Cerebellum (tissue), 4 donors: ENCODE measurements at places on chromosomes 5 and 9.

- DNase-seq, result no peak
Measured at GRCh38 chr5:139650031-139650688, 2.0 kb downstream of the CXXC5 start.

GRCh38 chr5:94310833-94311232, 307.6 kb downstream of the KIAA0825 start:
- no peak for DNase-seq

DNA sequence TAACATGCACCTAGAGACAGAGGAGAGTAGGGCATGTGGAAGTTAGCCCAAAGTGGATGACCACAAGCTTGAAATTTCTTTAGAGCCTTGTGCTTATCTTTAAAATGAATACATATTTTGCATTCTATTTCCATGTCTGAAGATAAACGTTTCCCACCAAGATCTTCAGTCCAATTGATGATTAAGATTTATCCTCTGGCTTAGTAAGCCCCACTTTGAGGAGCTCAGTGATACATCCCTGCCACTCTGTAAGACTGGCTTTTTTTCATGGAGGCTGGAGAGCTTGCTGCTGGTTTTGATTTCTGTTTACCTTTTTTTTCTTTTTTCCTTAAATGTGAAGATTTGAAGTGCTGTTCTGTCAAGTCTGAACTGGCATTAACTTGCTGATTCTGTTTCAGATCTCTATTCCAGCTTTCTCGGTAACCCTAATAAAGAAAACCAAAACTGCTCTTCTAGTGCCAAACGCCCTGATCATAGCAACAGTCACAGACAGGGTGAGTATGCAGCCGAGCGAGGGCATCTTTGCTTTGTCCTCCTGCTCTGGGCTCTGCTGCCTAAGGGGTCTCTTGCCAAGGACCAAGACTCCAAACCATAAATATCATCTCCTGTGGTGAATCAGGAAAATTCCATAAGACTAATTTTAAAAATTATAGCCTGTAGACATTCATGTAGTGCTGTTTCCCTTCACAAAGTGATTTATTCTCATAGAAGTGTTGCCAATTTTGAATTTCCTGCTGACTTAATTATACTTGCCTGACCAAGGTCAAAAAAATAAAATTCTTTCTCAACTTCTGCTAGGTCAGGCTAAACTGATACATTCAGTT, 54.3 kb downstream of the GRAMD2B start:
- no peak for DNase-seq

GRCh38 chr5:116442931-116443551, 131.6 kb downstream of the SEMA6A start:
- DNase-seq, result no peak

DNA sequence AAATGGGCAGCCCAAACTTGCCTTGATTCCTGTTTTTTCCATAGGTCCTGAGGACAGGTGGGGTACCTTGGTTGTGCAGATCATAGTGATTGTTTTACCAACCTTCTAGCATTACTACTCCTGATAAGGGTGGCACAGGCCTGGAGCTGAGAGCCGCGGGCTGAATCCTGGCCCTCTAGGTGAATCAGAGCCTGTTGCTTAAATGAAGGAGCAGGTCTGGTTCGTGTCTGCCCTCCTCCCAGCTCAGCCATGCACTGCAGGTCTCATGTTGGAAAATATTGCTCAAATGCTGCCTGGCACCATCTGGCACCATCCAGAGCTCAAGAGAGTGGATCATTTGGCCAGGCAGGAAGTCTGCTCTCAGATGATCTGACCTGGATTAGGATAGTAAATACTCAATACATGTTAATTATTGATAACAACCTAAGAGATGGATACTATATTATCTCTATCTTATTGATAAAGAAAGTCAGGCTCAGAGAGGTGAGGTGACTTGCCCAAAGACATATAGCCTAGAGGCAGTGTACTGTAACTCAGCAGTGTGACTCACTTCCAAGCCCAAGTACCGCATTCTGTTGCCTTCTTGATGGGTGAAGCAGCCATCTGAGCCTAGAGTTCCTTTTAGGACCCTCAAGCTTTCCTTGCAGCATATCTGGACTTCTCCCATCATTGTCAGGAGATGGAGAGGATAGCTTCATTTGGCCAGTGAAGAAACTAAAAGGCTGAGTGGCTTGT, 104.3 kb upstream of the PITX1 start:
- DNase-seq, result no peak

- no peak for DNase-seq
Measured at GRCh38 chr5:78511121-78511906, 137.3 kb downstream of the LHFPL2 start.

DNA sequence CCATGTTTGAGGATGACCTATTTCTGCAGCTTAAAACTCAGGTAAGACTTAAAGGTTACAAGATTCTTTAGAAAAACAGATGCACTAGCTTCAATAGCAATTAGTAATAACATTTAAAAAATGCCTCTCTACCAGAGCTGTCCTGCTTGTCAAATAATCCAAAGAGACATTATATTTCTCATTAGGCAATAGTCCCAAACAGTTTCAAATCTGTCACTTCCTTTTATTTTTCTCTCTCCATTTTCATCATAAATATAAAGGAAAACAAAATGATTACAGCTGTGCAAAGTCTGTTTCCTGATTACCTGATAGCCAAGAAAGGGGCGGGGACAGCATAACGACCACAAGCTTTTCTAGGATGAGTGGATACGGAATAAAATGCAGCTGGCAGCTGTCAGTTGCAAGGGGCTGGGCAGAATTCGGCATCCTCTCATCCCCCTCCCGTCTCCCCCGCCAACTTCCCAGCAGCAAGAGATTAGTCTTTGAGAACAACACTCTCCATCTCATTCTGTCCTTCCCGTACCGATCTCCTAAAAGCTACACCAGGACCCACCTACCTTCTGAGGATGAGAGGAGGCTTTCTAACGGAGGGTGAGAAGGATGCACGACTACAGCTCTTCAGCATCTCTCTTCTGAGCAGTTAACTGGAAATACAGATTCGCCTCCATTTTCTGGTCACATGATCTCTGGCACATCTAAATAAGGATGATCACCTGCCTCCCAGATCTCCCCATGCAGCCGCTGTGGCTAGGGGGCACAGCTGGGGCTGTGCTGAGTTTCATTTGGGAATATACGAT, 72.5 kb upstream of the PCA3 start:
- peak; percentile 73 for DNase-seq

DNA sequence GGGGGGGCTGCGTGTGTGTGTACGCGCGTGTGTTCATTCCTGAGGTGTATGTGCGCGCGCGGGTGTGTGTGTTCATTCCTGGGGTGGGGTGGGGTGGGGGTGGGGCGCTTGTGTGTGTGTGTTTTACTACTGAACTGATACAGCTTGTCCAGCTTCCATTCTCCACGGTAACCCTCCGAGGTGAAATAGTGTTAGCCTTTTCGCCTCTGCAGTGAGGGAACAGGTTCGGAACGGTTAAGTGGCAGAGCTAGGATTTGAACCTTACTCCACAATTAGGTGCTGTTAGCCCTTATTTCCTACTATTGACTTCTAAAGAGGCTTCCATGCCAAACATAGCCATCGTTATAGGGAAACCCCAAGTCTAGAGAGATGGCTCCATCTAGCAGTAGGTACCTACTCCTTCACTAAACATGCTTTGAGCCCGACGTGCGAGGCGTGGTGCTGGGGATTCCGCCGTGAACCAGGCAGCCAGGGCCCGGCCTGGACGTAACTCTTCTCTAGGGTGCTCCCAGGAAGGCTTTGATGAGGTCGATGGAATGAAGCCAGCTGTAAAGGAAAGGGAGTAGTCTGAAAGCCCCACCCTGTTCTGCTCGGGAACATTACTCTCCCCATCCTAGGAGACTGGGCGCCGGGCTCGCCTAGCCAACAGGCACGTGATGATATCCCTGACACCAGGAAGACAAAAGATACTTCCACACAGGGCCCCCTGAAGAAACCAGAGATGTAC, 782 bp upstream of the SKP1 start:
- peak; percentile 16 for DNase-seq

- DNase-seq, result no peak
Measured at GRCh38 chr9:95171596-95171995, 145.9 kb downstream of the FANCC start.

- DNase-seq, result no peak
Measured at GRCh38 chr9:84955155-84955554, 285.6 kb downstream of the NTRK2 start.

DNA sequence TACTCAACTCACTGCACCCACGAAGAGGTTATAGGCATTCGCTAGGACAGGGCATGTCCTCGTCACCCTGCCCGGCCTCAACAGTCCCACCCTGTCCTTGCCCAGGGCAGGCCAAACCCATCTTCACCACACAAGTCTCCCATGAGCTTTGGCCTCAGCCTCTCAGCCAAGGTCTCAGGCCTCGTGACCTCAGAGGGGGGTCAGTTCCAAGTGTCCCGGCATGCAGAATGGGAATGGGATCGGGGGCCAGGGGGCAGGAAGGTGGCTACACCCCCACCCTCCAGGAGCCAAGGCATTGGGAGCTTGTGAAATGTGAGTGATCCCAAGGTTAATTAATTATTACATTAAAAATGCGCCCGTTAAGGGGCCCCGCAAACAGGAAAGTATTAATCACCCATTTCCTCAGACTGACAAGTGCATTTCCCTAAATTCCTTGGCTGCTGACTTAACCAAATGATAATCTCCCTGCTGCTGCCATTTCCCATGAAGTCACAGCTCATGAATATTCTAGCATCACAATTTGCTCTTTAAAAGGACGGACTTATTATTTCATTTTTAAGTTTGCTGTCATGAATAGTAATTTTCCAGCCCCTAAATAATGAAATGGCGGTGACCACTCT, 8.0 kb upstream of the UBAC1 start:
- DNase-seq, result no peak

GRCh38 chr5:56093970-56094369, 99.2 kb upstream of the IL6ST start:
- DNase-seq, result no peak

DNA sequence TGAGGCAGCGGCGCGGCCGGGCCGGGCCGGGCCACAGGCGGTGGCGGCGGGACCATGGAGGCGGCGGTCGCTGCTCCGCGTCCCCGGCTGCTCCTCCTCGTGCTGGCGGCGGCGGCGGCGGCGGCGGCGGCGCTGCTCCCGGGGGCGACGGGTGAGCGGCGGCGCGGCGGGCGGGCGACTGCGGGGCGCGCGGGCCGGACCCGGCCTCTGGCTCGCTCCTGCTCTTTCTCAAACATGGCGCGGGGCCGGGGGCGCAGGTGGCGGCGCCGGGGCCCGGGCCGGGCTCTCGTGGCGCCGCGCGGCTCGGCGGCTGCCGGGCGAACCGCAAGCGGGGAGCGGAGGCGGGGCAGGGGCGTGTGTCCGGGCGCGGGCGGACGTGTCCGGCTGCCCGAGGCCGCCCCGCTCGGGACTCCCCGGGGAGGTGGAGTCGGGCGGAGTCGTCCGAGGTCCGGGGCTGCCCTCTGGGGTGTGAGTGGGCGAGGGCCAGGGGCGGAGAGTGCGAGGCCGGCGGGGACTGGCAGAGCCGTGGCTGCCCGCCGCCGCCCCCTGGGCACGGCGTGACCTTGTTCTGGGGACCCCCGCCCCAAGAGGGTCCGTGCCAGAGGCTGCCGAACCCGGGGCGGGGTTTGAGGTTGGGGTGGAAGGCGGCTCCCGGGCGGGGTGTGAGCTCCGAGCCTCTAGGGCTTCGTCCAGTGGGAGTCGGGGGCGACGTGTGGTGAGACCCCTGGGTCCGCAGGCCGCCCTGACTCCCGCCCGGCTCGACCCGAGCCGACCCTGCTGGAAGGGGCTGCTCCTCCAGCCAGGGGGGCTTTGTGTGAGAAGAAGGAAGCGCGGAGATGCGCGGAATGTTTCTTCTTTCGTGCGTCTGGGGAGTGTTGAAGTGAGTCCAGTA, 485 bp downstream of the TGFBR1 start:
- peak; percentile 46 for DNase-seq

- peak; percentile 32 for DNase-seq
Measured at GRCh38 chr5:139137697-139138096, 60.5 kb downstream of the SIL1 start.

- no peak for DNase-seq
Measured at GRCh38 chr9:99411068-99411467, 189.0 kb downstream of the SEC61B start.

DNA sequence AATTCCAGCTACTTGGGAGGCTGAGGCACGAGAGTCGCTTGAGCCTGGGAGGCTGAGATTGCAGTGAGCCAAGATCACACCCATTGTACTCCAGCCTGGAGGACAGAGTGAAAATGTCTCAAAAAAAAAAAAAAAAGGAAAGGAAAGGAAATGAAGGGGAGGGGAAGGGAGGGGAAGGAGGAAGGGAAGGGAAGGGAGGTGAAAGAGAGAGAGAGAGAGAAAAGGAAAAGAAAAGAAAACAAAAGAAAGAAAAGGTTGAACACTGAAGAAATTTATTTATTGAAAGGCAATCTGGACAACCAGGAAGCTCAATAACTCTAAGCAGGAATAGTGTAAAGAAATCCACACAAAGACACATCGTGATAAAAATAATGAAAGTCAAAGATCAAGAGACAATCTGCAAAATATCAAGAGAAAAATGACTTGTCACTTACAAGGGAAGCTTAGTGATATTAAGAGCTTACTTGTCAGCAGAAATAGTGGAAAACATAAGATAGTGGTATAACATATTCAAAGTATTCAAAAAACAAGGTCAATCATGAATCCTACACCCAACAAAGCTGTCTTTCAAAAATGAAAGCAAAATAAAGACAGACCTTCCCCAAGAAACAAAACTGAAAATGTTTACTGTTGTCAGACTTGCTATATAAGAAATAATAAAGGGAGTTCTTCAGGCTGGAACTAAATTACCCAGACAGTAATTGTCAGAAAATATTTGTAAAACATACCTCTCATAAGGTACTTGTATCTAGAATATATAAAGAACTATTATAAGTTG, 10.9 kb upstream of the RIMOC1 start:
- DNase-seq, result no peak

DNA sequence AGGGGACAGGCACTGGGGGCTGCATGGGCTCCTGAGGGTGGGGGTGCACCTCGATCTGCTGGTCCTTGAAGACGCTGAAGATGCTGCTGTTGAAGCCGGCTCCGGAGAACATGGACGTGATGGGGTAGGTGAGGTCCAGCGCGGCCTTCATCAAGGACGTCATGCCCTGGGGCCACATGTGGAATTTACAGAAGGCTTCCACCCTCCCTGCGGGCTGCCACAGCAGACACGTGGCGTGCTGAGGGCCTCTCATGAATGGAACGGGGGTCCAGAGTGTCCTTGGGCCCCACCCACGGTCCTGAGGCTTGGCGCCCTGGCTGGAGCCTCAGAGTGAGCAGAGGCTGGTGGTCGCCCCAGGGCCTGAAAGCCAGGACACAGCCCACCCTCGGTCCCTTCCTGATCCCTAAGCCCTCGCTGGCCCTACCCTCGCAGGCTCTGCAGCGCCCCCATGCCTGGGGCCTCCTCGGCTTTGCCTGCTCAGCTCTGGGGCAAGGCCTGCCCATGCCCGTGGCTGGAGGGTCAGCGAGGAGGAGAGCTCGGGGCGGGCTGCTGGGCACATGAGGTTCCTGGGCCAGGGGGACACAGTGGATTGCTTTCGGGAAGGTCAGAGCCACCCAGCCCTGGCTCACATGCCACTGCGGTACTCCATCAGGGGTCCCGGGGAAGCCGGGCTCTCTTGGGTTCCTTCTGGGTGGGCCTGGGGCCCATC, 5.3 kb upstream of the NSMF start:
- no peak for DNase-seq

DNA sequence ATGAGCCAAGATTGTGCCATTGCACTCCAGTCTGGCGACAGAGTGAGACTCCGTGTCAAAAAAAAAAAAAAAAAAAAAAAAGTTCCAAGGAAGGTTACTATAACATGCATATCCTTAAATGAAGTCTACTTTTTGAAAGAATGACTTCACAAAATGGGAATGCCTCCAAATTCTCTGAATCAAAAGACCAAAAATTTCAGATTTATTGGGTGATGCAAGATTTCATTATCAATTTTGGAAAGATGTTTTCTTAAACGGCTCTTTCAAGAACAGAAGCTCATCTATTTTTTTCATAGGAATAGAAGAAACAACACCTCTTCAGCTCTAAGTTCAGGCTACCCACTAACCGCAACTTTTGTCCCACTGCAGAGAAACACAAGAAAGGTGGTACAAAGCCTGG, 69.9 kb downstream of the AUH start:
- no peak for DNase-seq
